ENCODE measurements at places on chromosomes 12 and 14.

DNA sequence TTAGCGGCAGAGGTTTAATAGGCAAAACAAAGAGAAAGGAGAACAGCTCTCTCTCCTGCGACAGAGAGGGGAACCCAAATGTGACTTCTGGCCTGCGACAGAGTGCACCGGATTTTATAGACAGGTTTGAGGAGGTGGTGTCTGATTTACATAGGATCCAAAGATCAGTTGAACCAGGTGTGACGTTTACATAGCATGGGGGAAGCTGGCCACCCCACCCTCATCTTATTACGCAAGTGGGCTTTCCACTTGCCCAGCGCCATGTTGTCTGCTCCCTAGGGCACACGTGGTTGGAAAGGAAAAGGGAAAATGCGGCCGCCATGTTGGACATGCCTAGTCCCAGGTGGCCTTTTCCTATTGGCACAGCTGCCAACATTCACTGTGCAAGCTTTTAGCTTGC, 17.4 kb downstream of the BCL2L14 start:
- no peak for DNase-seq

GRCh38 chr12:48862760-48863159, 2.9 kb downstream of the RND1 start:
- DNase-seq, result no peak

DNA sequence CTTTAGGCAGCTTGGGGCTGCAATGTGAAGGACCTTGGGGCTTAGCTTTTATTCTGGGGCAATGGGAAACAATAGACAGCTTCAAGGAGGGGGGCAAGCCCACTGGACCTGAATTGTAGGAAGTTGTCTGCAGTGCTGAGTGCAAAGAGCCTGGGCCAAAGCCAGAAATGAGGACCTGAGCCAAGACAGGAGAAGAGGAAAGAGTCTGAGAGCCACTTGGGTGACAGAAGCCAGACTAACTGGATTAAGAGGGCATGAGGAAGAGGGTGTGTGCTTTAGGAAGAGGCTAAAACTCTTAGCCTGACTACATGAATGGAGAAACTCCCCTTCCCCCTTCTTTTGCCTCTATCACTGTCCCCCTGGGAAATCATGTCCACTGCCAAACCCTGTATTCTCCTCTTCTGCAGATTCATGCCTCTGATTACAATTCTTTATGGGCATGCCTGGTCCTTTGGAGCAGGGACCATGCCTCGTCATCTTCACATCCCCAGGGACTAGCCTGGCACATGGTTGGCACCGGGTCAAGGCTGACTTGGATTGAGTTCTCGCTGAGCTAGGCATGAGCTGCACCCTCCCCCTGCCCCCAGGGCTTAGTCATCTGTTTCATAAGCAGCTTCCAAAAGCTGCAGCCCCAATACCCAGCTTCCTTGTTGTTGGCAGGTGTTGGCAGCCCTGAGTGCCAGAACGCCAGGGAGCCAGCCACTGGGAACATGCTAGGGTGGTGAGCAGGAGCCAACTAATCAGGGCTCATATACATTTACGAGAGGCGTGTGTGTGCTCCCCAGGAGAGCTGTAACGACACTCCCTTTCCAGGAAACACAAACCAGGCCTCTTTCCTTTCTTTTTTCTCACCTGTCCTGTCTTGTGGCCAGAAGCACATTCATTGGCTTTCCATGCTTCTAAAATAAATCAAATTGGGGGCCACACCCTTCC, 27.7 kb upstream of the JDP2 start:
- peak; percentile 52 for DNase-seq

GRCh38 chr12:131116468-131117117, 162.9 kb downstream of the ADGRD1 start:
- peak; percentile 56 for DNase-seq

- DNase-seq, result no peak
Observed at GRCh38 chr14:61435563-61436337, 114.4 kb downstream of the PRKCH start.

DNA sequence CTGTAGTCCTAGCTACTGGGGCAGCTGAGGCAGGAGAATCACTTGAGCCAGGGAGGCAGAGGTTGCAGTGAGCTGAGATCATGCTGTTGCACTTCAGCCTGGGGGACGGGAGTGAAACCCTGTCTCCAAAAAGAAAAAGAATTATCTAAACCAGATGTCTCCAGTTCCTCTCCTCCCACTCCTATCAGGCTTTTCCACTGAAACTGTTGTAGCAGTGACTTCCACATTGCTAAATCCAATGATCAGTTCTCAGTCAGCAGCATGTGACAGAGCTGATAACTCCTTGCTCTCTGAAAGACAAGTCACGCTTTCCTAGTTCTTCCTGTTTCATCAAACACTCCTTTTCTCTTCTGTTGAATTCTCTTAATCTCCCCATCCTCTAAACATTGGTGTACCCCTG, 8.6 kb downstream of the SLC38A6 start:
- DNase-seq, result no peak

- DNase-seq, result peak; percentile 56
Observed at GRCh38 chr12:107761502-107761904, 566 bp upstream of the PRDM4 start.

- no peak for DNase-seq
Observed at GRCh38 chr12:107845226-107845979, 70.9 kb downstream of the ASCL4 start.

DNA sequence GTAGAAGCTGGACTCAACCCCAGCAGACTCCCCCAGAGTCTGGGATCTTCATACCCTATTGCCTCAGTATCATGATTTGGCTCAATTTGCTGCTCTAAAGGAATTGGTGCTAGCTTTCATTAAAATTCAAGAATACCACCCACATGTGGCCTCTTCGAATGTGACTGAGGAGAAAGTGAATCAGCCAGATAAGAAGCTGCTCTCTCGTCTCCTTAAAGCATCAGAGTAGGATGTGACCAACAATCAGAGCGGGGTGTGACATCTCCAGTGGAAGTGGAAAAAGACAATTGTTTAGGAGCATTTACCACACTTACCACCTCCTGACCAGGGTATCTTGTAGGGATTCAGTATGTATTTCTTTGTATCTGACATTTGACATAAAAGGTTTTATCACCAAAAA, 278.2 kb upstream of the DIO2 start:
- no peak for DNase-seq

DNA sequence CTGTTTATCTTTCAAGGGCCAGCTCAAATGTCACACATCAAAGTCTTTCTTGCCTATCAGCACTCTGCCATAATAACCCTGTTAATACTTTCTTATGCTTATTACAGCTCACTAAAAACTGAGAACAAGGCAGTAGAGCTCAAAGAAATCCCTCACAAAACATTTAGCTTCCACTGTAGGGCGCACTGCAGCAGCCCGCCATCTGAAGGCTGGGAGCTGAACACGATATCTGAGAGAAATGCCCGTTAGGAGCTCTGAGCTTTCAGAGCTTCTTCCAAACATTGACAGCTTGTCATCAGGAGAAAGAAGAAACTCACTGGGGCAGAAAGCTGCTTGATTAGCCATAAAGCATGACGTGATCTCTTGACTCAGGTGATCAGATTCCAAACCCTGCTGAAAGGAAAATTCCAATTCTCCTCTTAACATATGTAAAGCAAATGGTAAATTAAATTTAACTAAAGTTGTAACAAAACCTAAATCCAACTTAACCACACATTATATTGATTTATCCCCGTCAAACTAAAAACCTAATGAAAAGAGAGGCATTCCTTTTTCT, 175.7 kb downstream of the C12orf50 start:
- DNase-seq, result no peak

- DNase-seq, result no peak
Observed at GRCh38 chr14:48401321-48401720, 725.9 kb upstream of the MDGA2 start.

DNA sequence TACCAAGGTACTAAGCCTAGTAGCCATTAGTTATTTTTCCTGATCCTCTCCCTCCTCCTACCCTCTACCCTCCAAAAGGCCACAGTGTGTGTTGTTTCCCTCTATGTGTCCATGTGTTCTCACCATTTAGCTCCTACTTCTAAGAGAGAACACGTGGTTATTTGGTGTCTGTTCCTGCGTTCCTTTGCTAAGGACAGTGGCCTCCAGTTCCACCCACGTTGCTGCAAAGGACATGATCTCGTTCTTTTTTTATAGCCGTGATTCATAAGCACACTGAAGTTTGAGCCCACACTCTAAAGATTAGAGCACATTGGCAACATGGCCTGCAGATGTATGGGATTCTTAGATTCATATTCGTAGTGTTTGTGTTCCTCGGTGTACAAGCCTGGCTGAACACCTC, 8.1 kb upstream of the STX2 start:
- no peak for DNase-seq

DNA sequence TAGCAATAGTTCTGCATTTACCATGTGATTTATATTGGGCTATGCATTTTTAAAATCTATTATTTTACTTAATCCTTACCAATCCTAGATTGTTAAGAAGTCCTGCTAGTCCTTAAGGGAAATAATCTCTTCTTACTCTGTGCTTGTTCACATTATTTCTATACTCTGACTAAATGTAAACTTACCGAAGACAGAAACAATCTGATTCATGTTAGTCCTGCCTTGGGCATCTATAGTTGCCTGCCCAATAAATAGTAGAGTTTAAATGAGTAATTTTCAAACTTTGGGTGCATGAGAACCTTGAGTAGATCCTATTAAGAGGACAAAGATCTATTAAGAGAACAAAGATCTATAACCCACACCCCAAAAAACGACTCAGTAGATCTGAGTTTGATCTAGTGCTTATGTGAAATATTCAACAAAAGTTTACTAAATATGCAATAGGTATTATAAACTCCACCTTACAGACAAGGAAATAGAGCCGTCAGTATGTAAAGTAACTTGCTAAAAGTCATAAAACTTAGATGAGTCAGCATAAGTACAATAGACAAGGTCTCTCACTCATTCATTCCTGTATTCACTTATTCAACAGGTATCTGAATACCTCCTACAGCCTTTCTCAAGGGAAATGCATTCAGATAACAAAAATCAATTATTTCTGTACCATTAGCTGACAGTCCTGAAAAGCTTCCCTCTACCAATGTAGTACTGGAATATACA, 127.6 kb downstream of the PAWR start:
- DNase-seq, result no peak

DNA sequence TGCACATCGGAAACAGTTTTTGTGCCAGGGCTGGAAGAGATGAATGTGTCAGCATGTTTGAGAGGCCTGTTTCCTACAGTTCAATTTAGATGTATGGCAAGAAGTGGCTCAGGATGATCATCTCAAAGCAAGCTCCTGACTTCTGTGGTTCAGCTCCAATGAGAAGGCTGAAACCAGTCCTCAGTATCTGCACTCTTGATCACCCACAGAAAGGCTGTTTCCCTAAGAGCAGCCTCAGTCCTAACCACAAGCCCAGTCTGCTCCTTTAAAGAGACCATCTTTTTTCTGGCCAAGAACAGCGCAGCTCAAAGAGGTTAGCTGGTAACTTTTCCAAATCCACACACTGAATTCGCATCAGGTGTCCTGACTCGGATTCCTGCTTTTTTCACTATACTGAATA, 19.2 kb downstream of the CSRP2 start:
- DNase-seq, result no peak

DNA sequence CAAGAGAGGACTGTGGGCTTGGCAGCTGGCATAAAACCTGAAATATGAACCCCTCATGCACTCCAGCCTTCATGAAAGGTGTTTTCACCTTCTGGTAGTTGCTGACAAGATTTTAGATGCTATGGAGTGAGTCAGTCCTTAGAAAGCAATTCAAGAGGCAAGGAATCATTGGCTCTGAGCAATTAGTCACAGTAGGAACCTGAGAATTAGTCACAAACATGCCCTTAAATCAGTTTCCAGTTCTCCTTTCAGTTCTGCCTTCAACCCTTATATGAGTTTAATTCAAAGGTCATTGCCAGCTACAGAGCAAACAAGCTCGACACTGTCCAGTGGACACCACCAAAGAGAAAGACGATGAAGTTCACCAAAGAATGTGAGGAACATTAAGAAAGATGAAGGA, 472.3 kb downstream of the GLT1D1 start:
- no peak for DNase-seq

- no peak for DNase-seq
Observed at GRCh38 chr14:43087666-43088065, 1419.4 kb downstream of the FSCB start.

DNA sequence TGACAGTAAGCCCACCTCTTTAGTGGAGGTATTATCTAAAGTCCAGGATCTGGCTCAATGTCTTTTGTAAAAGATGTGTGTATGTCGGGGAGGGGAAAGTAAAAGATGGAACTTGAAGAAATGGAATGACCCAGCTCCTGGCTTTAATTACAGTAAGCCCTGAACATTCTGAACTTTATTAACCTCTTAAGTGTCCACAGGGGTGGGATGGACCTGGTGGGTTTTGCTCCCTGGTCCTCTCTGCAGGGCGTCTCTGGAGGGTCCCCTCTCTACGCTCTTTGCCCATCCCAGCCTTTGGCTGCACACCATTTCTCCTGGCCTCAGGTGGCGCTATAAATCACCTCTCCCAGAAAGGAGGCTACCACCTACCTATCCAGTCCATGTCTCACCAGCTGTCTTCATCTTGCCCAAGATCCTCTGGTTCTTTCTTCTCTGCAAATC, 3.7 kb upstream of the CISTR start:
- DNase-seq, result peak; percentile 52
